Astrocyte (in vitro differentiated cells and primary cell): ENCODE measurements at places on chromosomes 2 and 18. TPM values are rescaled to one million over a fixed set of nuclear protein-coding genes. Genes with fewer than 3 reads are reported as not detected.

GRCh38 chr2:67463810-67464209, 66.7 kb downstream of the ETAA1 start:
- H3K36me3 ChIP-seq = no peaks in the 10 kb centered on the region
- DNase-seq = peak; percentile 94

DNA sequence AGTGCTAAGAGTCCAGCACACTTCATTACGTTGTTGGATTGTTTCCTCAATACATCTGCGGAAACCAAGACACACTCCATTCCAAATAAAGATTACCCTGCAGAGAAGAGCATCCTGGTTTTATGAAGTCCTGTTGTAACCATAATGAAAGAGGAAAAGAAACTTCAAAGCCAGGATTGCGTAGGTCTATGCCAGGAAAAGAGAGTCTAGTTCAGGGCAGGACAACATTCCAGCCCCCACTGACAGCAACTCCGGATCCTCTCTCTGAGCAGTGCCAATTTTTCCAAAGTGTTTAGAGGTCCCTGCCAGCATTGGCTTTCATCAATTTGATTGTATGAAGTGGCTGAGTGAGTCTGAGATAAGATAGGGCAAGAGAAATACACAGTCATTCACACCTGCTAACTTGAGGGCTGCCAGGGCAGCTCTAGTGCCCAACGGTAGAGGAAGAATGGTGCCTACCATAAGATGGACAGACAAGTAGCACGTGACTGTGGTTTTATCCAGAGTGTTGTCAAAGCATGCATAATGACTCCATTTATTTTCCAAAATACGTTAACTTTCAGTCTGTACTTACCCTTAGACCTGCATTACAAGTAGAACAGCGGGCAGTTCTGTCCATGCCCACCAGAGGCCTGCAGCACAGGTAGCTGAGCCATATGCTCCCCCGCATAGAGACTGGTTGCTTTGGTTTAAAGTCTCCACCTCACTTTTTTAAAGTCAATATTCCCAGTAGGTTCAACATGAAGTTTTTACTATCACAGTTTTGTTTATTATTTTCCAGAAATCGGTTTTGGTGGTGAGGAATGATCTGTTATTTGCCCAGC, 23.7 kb downstream of the PIEZO2 start:
- no peak overlapping the region for H3K27ac ChIP-seq
- no peaks in the 10 kb centered on the region for H3K36me3 ChIP-seq
- H3K4me1 ChIP-seq = no peaks in the 10 kb centered on the region
- no peaks in the 10 kb centered on the region for H3K27me3 ChIP-seq
- H3K4me3 ChIP-seq = no peak overlapping the region

GRCh38 chr18:47975105-47975504, 44.6 kb upstream of the SMAD2 start:
- no peak overlapping the region for H3K27ac ChIP-seq
- no peak overlapping the region for H3K4me3 ChIP-seq
- no peak for DNase-seq

DNA sequence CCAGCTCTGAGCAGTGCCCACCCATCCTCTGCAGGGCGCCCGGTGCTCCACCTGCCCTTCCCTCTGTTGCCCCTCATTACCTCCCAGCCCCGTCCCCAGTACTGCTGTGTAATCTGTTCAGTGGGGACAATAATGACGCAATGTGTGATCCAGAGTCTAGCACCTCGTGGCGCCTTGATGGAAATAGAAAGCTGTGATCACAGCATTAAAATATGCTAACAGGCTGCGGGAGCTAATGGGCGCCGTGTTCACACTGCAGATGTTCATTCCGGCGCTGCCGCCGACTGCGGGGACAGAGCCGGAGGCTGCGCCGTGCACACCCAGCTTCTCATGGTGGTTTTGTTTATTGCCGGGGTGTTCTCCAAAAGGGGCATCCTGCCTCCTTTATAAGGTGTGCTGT, 235.2 kb downstream of the LDLRAD4 start:
- no peaks in the 10 kb centered on the region for H3K36me3 ChIP-seq
- H3K4me1 ChIP-seq = peaks cover 15% of the 10 kb centered on the region
- H3K27ac ChIP-seq = no peak overlapping the region
- H3K27me3 ChIP-seq = no peaks in the 10 kb centered on the region
- H3K4me3 ChIP-seq = no peak overlapping the region
- peak; percentile 33 for DNase-seq

DNA sequence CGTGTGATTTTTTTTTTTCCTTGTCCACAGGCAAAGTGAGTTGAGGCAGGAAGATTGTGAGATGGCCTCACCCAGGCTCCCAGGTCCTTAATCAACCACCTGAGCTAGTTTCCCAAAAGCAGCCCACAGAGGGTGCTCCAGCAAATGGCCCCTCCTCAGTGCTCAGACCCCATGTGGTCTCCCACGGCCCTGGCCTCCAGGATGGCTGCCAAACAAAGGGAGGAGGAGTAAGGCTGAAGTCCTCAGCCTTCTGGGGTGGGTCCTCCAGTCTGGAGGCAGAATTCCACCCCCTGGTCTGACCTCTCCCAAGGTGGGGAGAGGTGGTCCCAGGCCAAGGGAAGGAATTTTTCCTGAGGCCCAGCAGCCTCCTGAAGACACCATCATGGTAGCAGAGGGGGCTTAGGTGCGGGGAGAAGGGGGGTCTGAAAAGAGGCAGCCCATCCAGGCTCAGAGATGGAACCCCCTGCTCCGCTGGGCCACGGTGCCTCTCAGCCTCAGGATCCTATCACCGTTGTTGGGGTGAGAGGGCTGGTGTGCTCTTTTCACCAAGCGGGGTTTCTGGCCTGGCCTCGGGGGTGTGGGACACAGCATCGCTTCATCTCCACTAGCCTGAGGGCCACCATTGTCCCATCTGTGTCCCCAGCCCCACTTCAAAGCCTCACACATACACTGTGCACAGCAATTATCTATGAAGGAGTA, 2.3 kb downstream of the NGEF start:
- H3K4me1 ChIP-seq = no peaks in the 10 kb centered on the region
- H3K27me3 ChIP-seq = no peaks in the 10 kb centered on the region
- DNase-seq = no peak

- H3K27me3 ChIP-seq = no peaks in the 10 kb centered on the region
- no peaks in the 10 kb centered on the region for H3K36me3 ChIP-seq
- peak overlapping the region; percentile 79 for H3K27ac ChIP-seq
- no peak overlapping the region for H3K4me3 ChIP-seq
- peaks cover 29% of the 10 kb centered on the region for H3K4me1 ChIP-seq
Measured at GRCh38 chr2:9174771-9175437, 31.7 kb upstream of the ASAP2 start.

GRCh38 chr2:231210782-231211181, 12.4 kb downstream of the ARMC9 start:
- H3K27me3 ChIP-seq = no peaks in the 10 kb centered on the region
- no peak overlapping the region for H3K4me3 ChIP-seq
- no peak overlapping the region for H3K27ac ChIP-seq
- H3K36me3 ChIP-seq = peaks cover 30% of the 10 kb centered on the region
- peaks cover 12% of the 10 kb centered on the region for H3K4me1 ChIP-seq
- DNase-seq = no peak

- peaks cover 10% of the 10 kb centered on the region for H3K4me1 ChIP-seq
- H3K27me3 ChIP-seq = no peaks in the 10 kb centered on the region
- no peak overlapping the region for H3K27ac ChIP-seq
Measured at GRCh38 chr2:10292033-10292432, 10.7 kb upstream of the HPCAL1 start.

DNA sequence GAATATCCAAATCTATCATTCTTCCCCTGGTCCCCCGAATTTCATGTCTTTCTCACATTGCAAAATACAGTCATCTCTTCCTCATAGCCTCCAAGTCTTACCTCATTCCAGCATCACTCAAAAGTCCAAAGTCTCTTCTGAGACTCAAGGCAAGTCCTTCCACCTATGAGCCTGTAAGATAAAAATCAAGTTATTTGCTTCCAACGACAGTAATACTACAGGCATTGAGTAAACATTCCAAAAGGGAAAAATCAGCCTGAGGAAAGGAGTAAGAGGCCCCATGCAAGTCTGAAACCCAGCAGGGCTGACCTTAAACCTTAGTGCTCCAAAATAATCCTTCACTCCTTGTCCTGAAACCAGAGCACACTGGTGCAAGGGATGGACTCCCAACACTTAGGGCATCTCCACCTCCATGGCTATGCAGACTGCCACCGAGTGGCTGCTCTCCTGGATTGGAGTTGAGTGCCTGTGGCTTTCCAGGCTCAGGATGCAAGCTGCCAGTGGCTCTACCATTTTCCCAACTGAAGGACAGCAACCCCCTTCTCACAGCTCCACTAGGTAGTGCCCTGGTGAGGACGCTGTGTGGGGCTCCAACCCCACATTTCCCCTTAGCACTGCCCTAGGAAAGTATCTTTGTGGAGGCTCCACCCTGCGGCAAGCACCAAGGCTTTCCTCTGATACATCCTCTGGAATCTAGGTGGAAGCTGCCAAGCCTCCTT, 16.3 kb downstream of the DTNA start:
- H3K4me3 ChIP-seq = no peak overlapping the region
- no peaks in the 10 kb centered on the region for H3K36me3 ChIP-seq
- H3K4me1 ChIP-seq = no peaks in the 10 kb centered on the region
- H3K27me3 ChIP-seq = no peaks in the 10 kb centered on the region
- no peak for DNase-seq

The C1GALT1C1L gene
- total RNA-seq = not detected in 2 replicates

The SMAD2 gene
- total RNA-seq = 120 and 144 TPM in 2 replicates
